ENCODE measurements at places on chromosomes 16 and 17. TPM values are rescaled to one million over a fixed set of nuclear protein-coding genes. Genes with fewer than 3 reads are reported as not detected.

Gene KRT32
- total RNA-seq = not detected

DNA sequence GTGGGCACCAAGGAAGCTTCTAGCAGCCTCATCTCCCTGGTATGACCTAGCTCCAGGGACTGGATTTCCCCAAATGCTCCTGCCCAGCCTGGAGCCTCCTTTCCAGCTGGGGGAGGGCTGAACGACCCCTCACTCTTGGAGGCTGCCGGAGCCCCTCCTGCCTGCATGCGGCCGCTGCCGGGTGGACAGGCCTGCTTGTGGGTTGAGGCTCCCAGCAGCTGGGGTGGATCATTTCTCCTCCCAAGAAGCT lies 213.6 kb downstream of the SEC14L1 start:
- no peak for DNase-seq

GRCh38 chr16:70691223-70692129 lies 5.6 kb upstream of the MTSS2 start:
- DNase-seq = no peak

DNA sequence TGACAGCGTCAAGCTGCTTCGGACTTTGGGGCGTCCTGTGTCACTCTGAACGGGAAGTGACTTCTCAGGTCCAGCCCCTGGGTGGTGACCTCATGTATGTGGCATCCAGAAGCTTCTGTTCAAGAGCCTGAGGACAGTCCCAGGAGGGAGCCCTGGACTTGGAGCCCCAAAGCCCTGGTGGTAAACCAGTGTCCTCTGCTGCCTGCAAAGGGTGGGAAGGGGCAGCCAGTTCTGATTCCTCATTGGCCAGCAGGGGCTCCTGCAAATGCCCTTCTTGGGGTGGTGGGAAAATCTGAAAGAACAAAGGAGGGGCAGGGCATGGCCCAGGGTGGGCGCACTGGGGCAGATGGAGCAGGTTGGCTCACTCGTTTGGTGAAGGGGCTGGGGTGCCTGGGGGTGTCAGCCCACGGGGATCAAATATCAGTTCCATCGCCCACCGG lies 1.6 kb downstream of the OSGIN1 start:
- DNase-seq = no peak

DNA sequence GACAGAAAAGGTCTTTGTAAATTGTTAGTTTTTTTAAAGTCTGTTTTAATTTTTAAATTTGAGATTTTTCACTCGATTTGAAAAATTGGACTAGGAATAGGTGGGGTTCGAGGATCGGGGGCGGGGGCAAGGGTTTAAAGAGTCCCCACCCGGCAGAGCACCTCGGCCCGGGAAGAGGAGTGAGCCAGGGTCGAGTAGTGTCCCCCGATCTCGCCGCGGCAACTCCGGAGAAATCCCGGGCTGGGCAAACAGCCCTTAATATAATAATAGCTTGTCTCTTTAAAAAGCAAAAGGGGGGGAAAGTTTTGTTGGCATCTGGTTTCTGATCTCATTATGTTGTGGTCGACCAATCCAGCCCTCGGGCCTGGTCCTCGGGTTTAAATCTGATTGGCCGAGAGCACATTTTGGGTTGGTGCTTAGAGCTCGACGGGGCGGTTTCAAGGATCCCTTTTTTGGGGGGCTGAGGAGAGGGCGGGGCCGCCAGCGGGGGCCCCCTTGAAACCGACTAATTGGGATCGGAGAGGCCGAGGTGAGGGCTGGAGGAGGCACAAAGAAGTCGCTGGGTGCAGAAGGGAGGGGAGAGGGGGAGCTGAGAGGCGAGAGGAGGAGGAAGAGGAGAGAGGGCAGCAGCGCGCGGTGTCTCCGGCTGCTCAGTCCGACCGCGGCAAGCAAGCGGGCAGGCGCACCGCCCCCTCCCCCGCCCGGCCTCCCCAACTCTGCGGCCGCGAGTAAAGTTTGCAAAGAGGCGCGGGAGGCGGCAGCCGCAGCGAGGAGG lies at the start of gene FZD2:
FZD2 (plus strand) TSS at position 653 of the 775 bp plus-strand sequence. CDS start 205 bp downstream, outside the sequence.
- no peak for DNase-seq

- DNase-seq = no peak
These were observed 12.5 kb downstream of the CMTM3 start for GRCh38 chr16:66617010-66617434.

DNA sequence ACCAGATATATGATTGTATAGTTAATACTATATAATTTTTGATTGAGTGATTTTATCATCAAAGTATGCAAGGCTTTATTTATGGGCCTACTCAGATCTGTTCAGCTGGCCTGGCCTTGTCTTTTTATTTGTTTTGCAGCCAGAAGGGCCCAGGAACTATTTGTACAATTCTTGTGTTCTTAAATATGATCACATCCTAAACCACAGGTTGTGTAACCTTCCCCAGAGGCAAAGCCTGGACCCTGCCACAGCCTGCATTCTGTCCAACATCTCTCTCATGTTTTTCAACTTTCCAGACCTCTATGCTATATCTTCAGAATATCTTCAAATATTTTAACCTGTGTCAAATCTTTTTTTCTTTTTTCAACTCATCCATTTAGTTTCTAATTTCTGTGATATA lies 410.4 kb upstream of the MON1B start:
- DNase-seq = no peak

DNA sequence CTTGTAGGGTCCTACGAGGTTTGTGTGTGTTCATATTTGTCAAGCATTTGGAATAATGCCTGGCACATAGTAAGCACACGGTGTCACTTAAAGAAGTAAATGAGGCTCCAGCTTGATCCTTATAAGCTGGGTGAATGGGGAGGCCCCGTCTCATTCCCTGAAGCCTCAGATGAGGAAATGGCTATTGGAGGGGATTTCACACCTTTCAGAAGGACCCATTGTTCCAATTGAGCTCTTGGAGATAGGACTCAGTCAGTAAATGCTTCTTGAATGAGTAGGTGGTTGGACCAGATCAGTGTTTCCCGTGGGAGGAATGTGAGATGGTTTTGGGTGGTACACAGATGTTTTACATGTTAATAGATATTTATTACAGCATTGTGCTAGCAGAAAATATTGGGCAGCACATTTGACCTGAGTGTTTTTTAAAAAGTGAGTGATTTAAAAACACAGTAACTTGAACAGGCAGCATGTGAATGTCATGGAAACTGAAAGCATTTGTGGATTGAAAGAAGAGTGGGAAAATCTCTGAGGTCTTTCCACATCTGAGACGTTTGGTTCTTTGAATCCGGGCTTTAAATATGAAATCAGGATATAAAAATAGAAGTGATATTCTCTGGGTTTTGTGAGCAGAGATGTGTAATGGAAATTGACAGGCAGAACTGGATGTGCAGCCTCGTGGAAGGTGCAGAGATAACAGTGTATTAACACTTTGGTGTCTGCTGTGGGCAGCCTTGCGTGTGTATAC lies 36.4 kb upstream of the ARHGAP17 start:
- no peak for DNase-seq

GRCh38 chr17:49399995-49400394 lies 14.7 kb downstream of the PHB1 start:
- DNase-seq = no peak

Gene PPP1R27
- not detected for total RNA-seq

Gene SECTM1
- total RNA-seq = 13.7 TPM

Gene ARHGAP44
- total RNA-seq = 0.21 TPM

GRCh38 chr17:19661121-19661520 lies 12.6 kb downstream of the ALDH3A2 start:
- DNase-seq = no peak

Gene PERCC1
- not detected for total RNA-seq

- no peak for DNase-seq
These were observed 13.9 kb downstream of the GNGT2 start for GRCh38 chr17:49196520-49196919.

Gene PRSS53
- total RNA-seq = 12.1 TPM

Gene CDH3
- 1.0 TPM for total RNA-seq

- DNase-seq = no peak
These were observed 713 bp downstream of the KNOP1 start for GRCh38 chr16:19717314-19717713.

GRCh38 chr16:86304868-86305267 lies 205.5 kb upstream of the FOXF1 start:
- no peak for DNase-seq

- DNase-seq = no peak
These were observed 2.3 kb downstream of the CDYL2 start for GRCh38 chr16:80802138-80802537.

DNA sequence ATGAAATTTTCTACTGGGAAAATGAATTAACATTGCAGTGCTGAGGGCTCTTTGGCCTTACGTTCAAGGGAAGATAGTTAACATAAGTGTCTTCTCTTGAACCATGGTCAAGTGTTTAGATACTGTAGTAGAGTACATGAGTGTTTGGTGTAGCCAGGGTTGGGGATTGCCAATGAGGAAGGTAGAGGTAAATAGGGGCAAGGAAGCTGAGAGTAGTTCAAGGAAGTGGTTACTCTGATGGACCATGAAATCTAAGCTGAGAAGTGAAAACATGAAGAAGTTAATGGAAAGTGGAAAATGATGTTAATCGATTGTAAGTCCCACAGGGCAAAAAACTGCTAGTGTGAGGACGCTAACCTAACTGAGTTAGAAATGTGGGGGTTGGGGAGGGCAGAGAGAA lies 249.6 kb upstream of the AXIN2 start:
- DNase-seq = no peak

Gene CEMP1
- 0.50 TPM for total RNA-seq

- no peak for DNase-seq
These were observed 205.6 kb downstream of the XYLT1 start for GRCh38 chr16:17265154-17265553.

GRCh38 chr17:16516594-16517051 lies 24.6 kb upstream of the LRRC75A start:
- DNase-seq = no peak

DNA sequence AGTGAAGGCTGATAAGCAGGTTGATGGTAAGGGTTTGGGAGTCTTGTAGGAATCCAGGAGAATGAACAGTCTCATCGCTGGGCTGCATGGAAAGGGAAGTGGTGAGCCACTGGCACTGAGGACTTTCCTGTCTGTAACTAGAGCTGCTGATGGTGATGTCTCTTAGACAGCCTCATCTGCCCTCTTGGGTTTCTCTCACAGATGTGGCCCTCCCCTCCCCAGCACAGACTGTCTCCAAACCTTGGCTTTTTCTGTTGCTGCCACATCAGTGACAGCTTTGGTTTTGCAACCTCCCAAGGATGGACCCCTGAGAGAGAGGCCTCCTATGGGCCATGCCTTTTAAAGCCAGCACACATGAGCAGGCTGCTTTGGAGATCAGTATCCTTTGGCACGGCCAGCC lies 16.9 kb downstream of the PLCG2 start:
- no peak for DNase-seq

Gene VEZF1
- 23.1 TPM for total RNA-seq

DNA sequence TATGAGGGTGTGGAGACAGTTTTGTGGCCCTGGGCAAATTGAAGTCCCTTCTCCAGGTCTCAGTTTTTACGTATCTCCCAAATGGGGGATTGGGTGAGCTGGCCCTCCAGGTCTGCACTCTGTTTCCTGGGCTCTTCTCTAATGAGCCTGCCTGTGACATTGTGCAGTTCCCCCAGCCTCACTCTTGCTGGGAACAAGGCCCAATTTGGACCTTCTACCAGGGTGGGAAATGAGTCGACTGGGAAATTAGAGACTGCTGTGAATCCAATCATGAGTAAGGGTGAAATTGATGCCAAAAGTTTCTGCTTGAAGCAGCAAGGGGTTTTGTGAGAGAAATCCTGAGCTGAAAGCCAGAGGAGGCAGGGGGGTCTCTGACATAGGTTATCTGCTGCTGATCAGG lies 71.5 kb upstream of the KSR1 start:
- DNase-seq = no peak

Gene KRT12
- not detected for total RNA-seq

DNA sequence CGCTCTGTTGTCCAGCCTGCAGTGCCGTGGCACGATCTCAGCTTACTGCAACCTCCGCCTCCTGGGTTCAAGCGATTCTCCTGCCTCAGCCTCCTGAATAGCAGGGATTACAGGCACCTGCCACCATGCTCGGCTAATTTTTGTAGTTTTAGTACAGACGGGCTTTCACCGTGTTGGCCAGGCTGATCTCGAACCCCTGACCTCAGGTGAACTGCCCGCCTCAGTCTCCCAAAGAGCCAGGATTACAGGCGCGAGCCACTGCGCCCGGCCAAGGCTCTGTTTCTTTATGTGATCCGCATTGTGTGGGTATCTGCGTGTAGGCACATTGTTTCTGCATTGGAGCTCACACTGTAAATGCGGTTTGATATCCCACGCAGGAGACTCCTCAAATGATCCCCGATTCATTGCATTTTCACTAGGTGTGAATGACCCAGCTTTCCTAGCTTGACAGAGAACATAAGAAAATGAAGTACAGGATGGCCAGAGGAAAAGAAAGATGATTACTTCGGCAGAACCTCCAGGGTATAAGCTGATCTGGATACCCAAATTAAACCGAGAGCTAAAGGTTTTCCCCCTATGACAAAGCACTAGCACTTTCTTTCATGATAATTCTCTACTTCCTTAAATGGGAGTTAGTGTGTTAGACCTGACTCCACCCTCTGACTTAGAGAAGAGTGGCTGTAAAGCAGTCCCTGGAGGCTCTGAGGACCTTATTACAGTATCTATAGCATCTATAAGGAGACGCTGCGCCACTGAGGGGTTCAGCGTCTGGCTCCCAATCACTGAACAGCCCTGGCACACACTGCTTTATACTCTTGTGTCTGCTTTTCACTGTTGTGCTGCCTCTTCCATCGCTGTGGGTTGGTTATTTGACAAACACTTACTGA lies 17.3 kb downstream of the COTL1 start:
- no peak for DNase-seq

DNA sequence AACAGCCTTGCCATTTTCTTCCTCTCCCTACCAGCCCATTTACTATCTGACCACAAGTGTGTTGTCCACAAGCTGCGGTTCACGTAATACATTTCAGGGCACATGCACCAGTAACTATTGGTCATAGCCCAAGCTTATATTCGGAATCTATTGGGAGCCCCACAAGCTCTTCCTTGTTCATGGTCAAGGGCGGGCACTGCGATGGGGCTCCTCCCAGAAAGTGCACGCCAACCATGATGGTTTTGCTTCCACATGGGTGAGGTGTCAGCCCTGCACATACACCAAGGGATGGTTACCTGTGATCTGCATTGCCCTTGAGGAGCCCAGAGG lies 12.1 kb downstream of the THRA start:
- no peak for DNase-seq

GRCh38 chr16:57299009-57299718 lies 14.7 kb upstream of the PLLP start:
- no peak for DNase-seq

- DNase-seq = no peak
These were observed 8.3 kb upstream of the CDH5 start for GRCh38 chr16:66358231-66358630.

DNA sequence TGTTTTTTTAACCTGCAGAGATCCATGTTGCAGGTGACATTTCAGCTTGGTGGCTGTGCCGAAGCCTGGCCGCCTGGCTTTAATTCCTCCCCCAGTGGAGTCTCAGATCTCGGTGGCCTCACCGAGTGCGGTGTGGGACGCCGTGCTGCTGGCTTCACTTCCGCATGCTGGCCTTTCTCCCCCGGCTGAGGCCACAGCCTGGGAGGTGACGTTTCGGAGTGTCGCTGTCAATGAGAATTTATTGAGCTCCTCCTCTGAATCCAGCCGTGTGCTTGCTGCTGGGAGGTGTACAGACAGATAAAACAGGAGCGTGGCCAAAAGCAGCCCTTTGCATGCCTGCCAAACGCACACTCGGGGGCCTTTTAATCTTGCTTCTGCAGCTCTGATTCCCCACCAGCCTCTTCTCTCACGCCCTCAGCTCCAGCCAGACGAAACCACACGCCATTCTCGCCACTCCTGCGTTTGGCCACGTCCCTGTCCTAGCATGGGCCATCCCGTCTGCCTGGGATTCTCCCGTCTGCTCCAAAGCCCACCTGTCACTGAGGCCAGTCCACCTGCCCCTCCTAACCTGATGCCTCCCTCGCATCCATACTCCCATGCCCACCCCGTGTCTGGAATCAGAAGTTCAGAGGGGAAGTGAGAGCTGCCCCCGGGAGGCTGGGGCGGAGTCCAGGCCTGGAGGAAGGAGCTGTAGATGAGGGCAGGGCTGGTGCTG lies 3.6 kb downstream of the GSE1 start:
- DNase-seq = no peak

Measured in activated naive CD4-positive, alpha-beta T cell treated with anti-CD3 and anti-CD28 coated beads, Interleukin-2, amount 50 U/mL, for 72 hours (primary cell).